Left ventricle myocardium inferior (tissue), 1 donor: ENCODE measurements at places on chromosomes 16 and 17. TPM values are rescaled to one million over a fixed set of nuclear protein-coding genes. Genes with fewer than 3 reads are reported as not detected.

The RNF222 gene
- total RNA-seq, result not detected

The CLEC3A gene
- total RNA-seq, result not detected

The YBX2 gene
- 0.77 TPM for total RNA-seq

The GRB7 gene
- total RNA-seq, result 1.1 TPM

The MPDU1 gene
- 24.9 TPM for total RNA-seq

The PRSS33 gene
- not detected for total RNA-seq

The KRT34 gene
- total RNA-seq, result not detected

The ENPP7 gene
- not detected for total RNA-seq

The PRR15L gene
- total RNA-seq, result 0.14 TPM

The RAC3 gene
- 0.82 TPM for total RNA-seq

The ALOX15 gene
- 0.33 TPM for total RNA-seq

The PRR11 gene
- 1.5 TPM for total RNA-seq

The GPR179 gene
- total RNA-seq, result 0.05 TPM
